Foreskin fibroblast (primary cell): ENCODE measurements at places on chromosomes 1 and 21.

DNA sequence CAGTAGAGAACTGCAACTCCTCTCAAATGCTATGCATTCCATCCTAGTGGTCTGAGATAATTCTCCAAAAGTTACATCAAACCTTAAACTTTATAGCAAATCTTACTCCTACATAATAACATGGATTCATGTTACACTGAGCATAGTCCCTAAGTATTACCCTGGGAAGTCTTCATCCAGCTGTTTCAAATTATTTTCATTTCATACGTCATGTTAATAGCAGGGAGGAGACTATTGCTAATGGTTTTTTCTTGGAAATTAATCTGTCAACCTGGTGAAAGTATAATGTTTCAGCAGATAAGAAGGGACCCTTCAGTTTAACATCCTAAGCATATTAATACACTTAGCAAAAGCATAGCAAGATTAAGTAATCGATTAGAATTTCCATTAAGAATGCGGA, 318.1 kb downstream of the USP25 start:
- peak; percentile 68 for DNase-seq

- DNase-seq = peak; percentile 21
Observed at GRCh38 chr1:207397525-207397926, 56.6 kb upstream of the CR2 start.

DNA sequence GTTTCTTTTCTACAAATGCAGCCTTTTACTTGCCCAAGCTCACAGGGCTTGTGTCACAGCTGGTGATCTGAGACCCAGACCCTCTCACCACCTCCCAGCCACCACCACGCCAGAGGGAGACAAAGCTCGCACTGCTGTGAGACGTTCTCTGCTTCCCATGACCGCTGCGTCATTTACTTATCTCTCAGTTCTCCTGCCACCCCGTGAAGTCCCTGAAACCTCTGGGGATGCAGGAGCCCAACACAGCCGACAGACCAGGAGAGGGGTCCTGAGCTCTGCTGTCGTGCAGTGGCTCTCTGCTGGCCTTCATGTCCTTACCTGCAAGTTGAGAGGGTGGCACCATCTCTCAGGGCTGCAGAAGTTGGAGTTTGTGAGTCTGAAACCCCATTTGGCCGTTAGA, 77.7 kb downstream of the SLC16A1 start:
- no peak for DNase-seq

DNA sequence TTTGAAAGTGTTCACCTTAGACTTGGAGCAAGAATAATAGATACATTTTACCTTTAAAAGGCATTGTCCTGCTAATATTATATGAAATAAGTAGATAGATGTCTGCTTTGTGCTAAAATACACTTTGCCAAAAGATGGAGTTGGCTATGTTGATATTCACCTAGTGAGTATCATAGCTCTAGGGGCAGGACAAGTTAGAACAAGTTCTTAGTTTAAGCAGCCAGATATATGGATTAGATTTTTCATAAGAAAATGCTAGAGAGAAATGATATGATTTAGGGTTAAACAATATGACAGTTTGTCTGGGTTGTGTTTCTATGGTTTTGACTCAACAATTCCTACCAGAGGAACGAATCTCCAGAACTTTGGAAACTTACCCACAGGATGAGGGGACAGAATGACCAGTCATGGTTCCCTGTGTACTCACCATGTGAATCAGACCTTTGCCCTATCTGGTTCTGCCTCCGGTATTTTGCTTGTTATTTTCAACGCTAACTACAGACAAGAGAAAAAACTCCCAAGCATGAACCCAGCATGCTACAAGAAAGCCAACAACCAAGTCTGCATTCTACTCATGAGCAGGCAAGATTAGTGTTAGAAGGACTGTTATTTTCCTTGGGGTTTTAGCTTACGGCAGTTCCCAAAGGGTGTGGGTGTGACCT, 1.7 kb downstream of the F5 start:
- no peak for DNase-seq

DNA sequence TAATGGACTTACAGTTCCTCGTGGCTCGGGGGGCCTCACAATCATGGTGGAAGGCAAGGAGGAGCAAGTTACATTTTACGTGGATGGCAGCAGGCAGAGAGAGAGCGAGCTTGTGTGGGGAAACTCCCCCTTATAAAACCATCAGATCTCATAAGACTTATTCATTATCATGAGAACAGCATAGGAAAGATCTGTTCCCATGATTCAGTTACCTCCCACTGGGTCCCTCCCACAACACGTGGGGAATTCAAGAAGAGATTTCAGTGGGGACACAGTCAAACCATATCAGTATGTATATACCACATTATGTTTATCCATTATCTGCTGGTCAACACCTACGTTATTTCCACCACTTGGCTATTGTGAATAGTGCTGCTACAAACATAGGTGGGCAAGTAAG, 352.3 kb upstream of the B3GALT2 start:
- no peak for DNase-seq

- no peak for DNase-seq
Observed at GRCh38 chr1:25030674-25031589, 100.9 kb upstream of the RUNX3 start.

DNA sequence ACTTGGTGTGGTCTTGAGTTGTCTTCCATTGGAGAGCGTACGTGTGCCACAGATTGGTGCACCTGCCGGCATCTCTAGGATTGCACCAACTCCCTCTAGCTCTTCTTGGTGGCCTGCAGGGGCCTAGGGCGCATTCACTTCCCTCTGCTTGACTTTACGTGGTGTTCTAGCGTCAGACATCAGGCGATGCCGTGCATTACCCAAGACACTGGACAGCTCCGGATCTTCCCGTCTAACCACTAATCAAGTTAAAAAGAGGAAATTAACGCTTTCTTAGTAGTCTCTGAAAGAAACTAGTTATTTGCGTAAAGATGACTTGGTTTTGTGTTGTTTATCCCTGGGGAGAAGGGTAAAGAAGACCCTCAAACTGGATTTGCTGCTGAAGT, 510 bp upstream of the IL10RB start:
- DNase-seq = peak; percentile 24

DNA sequence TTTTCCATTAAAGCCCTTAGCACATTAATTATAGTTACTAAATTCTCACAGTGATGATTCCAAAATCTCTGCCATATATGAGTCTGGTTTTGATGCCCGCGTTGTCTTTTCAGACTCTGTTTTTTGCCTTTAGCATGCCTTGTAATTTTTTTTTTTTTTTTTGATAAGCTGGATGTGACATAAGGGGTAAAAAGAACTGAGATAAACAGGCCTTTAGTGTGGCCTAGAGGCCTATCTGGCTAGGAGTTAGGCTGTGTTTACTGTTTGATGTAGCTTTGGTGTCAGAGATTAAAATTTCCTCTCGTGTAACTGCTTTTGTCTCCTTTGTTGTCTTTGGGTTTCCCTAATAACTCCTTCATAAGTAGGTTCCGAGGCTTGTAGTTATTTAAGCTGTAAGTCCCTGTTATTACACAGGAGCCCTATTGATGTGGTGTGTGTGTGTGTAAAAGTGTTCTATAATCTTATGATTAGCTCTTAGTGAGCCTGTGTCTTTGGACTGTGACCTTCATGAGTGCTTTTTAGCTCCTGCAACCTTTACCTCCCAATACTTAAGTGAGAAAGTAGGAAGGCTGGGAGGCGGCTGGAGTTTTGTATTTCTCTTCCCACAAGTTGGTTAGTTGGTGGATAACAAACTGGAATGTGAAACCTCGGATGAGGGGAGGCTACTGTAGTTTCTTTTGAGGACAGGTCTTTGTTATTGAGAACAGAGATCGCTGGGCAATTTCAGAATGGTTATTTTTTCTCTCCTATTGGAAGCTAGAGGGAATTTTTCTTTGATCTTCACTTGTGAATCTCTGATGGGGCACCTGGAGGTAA, 19.3 kb downstream of the HS2ST1 start:
- DNase-seq = no peak

- DNase-seq = peak; percentile 44
Observed at GRCh38 chr1:154329551-154330131, 4.3 kb downstream of the ATP8B2 start.

DNA sequence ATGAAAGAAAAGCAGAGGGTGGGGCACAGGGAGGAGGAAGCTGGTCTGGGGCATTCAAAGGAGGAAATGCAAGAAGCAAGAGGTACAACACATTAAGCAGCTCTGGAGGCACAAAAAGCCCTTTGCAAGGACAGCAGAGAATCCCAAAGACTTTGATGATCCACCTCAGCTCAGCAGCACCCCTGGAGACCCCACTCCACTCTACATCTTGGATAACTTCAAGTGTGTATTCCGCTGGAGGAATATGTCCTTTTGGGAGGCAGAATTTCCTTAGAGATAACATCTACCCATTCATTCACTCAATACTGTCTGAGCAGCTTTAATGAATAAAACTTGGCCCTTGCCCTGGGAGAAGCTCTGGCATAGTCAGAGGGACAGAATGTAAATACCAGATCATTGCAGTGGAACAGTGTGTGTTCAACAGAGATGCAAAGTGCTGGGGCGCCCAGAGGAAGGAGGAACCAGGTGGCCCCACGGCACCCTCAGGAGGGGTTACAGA, 599.7 kb downstream of the KIF26B start:
- DNase-seq = peak; percentile 31

GRCh38 chr1:241286486-241286885, 70.5 kb downstream of the RGS7 start:
- DNase-seq = no peak

DNA sequence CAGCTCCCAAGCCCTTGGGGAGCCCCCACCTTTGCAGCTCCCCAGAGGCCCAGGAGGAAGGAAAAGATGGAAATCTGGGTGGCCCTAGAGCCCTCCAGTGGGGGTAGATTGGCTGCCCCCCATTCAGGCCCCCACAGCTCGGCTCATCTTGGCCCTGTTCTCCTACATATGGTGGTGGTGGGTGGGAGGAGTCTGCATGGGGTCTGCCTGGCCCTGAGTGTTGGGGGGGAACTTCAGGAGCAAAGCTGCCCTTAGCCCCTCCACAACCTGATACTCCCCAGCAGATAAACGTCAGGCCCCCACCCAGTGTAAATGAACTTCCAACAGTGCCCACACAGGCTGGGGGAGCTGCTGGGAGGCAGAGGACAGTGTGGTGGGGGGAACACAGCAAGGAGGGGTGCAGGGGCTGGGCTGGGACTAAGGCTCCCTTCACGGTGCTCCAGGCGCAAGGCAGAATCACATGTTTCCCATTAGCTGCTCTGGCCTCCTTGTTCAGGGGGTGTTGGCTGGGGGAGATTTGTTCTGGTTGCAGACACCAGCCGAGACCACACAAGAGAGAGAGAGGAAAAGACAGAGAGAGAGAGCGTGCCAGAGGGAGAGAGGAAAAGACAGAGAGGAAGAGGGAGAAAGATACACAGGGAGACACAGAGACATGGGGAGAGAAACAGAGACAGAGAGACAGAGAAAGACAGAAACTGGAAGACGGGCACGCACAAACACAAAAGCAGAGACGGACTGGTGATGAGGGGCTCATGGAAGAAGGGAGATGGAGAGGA, 42.6 kb downstream of the AHDC1 start:
- no peak for DNase-seq

GRCh38 chr1:4133297-4133938, 233.3 kb upstream of the C1orf174 start:
- no peak for DNase-seq

DNA sequence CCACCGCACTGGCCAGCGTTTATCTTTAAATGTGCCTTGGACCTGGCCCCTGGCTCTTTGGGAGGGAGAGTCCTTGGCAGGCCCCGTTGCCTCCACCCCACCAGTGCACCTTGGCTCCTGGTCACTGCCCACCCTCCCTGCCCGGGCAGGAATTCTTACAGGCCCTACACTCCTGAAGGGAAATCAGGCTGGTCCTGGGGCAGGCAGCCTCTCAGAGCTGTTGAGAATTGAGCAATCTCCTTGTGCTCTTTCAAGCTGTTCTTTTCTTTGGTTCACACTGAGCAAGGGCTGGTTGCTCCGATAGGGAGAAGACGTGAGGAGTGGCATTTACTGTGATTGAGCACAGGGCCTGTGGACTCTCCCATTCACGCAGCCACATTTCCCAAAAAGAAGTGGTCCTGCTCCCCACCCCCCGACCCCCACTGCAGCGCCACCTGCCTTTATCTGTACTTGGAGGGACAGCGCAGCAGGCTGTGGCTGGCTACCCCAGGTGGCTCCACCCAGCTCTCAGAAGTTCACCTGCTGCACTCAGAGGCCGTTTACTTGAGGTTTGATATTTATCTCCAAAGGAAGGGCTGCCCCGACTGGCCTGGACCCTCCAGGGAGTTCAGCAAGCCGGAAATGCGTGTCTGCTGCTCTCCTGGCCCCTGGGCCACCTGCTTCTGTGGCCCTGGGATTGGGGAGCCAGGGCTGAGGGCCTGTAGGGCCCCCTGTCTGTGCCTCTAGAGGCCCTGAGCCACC, 47.8 kb downstream of the SKI start:
- DNase-seq = peak; percentile 41

- no peak for DNase-seq
Observed at GRCh38 chr1:16293538-16293937, 56.6 kb upstream of the CPLANE2 start.

DNA sequence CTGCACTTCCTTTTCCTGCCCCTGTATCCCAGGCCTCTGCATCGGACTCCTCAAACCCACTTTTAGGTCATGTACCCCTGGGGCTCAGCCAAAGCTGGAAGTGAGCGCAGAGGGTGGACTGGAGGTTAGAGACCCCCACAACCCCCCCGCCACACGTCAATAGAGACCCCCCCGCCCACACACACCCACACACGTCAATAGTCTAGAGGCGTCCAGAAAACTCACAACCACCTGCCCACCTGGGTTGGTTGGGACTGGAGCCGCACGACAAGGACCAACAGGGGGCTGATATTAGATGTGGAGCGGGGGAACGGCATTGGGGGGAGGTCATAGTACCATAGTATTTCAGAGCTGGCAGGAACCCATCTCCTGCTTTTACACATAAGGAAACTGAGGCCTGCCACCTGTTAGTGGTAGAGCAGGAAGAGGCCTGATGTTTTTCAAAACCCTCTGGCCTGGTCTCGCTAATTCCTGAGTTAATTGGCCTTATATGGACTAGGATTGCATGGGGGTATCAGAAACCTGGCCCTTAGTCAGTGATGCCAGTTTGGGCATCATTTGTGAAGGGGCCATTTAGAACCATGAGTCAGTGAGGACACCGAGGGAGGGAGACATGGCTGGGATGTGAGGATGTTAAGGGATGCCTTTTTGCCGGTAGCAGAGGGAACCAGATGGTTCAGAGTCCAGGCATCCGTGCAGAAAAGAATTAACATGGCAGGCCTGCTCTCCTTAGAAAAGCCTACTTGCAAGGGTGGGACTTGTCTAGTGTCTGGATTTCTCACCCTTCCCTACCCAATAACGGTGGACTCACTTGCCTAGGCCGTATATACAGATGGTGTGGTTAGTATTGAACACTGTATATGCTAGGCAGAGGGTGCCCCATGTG, 1.1 kb downstream of the NENF start:
- DNase-seq = peak; percentile 37

GRCh38 chr1:186465946-186466345, 5.0 kb upstream of the PDC start:
- DNase-seq = no peak

DNA sequence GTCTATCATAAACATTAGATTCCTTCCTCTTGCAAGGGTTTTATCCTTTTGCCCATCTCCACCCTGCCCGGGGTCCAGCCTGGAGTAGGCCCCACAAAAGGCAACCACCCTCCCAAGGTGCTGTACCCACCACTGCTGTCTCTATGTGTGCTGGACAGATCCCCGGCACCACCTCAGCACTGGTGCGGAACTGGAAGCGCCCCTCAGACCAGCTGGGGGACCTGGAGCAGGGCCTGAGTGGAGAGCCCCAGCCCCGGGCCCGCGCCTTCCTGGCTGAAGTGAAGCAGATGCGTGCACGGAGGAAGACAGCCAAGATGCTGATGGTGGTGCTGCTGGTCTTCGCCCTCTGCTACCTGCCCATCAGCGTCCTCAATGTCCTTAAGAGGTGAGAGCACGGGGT, 5.9 kb downstream of the HCRTR1 start:
- no peak for DNase-seq

- DNase-seq = no peak
Observed at GRCh38 chr1:241606544-241606943, 33.6 kb downstream of the CHML start.

- no peak for DNase-seq
Observed at GRCh38 chr1:24263211-24263610, 55.9 kb upstream of the GRHL3 start.
